ENCODE measurements at places on chromosomes 13 and 19.
A peak's percentile ranks its signal among the peaks of the same experiment; 100 is the strongest.

GRCh38 chr19:54421521-54421920, 6.3 kb downstream of the TTYH1 start:
- DNase-seq: no peak

GRCh38 chr19:6340493-6341201, 7.2 kb upstream of the ACER1 start:
- DNase-seq: no peak

DNA sequence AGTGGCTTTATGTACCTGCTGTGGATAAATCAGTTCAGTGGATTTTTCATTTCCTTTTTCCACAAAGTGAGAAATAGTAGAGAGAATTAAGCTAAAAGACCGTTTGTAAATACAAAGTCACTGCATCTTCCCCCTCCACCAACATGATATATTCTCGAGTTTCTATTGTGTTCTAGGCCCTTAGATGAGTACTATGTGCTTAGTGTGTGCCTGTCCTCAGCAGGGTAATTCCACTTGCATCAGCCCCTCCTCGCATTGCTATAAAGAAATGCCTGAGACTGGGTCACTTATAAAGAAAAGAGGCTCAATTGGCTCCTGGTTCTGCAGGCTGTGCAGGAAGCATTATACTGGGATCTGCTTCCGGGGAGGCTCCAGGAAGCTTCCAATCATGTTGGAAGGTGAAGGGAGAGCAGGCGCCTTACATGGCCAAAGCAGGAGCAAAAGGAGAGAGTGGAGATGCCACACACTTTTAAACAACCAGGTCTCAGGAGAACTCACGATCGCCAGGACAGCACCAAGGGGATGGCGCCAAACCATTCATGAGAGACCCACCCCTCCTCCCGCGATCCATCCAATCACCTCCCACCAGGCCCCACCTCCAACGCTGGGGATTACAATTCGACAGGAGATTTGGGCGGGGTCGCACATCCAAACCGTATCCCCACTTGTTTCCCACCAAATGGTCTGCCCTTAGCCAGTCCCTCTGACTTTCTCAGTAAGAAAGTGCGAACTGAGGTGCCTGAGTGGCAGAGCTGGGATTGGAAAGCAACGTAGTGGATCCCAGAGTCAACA, 102.3 kb upstream of the ABCC4 start:
- no peak for DNase-seq

DNA sequence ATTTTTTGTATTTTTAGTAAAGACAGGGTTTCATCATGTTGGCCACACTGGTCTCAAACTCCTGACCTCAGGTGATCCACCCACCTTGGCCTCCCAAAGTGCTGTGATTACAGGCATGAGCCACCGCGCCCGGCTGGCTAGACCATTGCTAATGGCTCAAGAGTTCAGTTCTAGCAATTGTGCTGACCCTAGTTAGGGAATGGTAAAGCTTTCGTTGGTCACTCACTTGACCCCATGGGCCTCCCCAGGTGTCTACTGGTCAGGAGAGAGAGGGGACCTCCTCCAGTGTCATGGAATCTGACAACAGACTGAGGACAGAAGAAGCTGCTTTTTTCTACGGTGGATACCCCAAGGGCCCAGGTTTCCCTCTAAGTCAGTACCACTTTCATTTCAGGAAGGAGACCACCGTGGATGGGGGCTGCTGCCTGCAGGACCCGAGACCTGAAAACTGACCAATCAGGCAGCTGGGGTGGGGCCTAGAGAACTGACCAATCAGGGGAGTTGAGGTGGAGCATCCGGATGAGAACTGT, 575 bp upstream of the ZNF556 start:
- DNase-seq: no peak

DNA sequence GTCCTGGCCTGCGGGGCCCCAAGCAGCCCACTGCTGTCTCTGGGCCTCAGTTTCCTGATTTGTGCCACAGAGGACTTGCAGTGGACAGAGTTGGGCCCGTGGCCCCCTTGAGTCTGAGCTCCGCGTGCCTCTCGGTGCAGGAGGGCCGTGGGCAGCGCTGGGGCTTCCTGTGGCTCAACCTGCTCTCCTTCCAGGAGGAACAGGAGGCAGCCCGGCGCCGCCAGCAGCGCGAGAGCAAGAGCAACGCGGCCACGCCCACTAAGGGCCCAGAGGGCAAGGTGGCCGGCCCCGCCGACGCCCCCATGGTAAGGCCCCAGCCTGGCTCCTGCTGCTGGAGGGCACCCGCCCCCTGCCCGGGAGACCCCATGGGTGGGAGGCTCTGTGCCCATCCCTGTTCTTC, 25.9 kb downstream of the PLEKHJ1 start:
- DNase-seq: no peak

DNA sequence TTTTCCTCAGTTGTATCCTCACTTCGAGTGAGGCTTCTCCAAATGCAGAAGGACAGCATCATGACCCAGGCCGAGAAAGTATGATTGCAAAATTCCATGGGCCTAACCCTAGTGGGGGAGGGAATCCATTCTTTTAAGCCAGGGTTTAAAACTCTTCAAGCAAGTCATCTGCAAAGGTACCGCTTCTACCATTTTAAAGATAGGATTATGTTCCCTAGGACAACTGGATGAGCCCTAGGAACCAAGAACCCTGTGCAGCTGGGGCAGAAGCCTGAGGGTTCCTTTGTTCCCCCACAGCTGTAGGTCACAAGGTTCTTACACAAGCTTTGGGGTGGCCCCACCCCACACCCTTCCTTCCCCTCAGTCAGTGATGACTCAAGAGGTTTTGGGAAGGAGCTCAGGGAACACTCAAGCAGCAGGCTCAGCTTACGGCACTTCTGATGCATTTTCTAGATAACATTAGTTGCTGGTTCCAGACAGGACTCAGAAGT, 13.5 kb downstream of the ARL11 start:
- DNase-seq: peak; percentile 39

DNA sequence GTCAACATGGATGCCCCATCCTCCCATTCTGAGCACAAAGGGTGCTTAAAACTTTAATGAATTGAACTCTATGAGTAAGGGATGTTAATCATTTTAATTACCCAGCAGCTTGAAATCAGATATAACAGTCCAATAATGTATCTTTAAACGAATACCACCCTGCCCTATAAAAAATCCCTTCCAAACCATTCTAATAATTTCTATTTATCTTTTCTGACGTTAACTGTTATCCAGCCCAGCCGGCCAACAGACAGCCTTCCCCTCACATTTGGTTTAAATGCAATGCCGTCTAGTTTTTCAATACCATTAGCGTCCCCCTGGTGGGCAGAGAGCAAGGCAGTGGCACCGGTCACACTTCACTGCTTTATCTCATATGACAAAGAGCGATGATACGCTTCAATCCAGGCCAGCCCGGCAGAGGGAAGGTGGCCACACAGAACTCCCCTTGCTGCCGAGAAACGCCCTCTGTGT, 402.2 kb upstream of the ZNF507 start:
- DNase-seq: no peak

GRCh38 chr19:2160379-2160778, 3.4 kb upstream of the DOT1L start:
- DNase-seq: no peak

DNA sequence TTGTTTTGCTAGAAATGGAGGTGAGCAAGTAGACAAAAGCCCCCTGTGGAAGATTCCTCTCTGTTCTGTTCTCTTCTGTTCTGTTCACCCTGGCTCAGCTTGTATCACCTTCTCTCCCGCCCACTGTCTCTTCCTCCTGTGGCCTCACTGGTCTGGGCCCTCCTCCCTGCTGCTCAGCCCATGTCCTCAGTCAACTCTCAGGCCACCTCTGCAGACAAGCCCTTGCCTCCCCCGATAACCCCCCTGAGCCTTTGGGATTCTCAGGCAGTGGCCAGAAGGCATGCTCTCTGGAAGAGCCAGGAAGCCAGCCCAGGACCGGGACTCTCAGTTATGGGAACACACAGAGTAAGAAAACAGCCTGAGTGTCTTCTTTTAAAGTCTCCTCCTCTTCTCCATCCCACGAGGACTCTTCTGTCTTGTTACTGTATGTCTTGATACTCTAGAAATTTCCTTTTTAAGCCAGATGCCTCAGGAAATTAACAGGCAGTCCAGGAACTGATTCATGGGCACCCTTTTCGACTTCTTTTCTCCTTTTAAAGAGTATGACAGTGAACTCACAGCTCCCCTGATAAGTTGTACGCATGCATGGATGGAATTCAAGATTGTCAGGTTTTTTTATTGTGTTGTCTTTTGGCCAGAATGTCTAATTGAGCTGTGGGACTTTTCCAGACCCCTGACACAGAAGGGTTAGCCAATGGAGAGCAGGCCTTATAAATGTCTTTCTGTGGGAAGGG, 33.7 kb downstream of the SHISA2 start:
- DNase-seq: no peak

- no peak for DNase-seq
Observed at GRCh38 chr13:98398581-98398980, 178.3 kb downstream of the STK24 start.

DNA sequence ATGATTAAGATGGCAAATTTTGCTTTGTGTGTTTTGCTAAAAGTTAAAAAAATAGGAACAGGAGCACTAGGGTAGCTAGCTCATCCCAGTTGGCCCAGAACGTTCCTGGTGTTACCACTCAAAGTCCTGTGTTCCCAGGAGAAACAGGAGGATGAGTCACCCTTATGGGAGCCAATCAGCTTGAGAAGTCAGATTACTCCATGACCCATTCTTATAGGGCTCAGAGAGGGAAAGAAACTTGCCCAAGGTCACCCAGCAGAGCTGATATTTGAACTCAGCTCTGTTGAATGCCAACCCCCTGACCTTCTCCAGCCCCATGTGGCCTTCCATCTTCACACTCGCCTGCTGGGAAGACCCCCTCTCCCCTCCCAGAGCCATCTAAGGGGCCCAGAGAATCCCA, 13.0 kb downstream of the NMRK2 start:
- no peak for DNase-seq

GRCh38 chr13:73702419-73703071, 431.7 kb downstream of the KLF12 start:
- DNase-seq: no peak

Data from H54 (cell line).